ENCODE measurements at places on chromosomes 1 and 21. TPM values are rescaled to one million over a fixed set of nuclear protein-coding genes. Genes with fewer than 3 reads are reported as not detected.

EPHA10 gene
- polyA plus RNA-seq = not detected

- H3K36me3 ChIP-seq = peaks cover 43% of the 10 kb centered on the region
- peak overlapping the region; percentile 69 for H3K4me3 ChIP-seq
- H3K27ac ChIP-seq = peak overlapping the region; percentile 86
- peak; percentile 71 for DNase-seq
- H3K27me3 ChIP-seq = no peaks in the 10 kb centered on the region
These were observed 32.4 kb downstream of the EIF2D start for GRCh38 chr1:206579747-206580437.

GRCh38 chr1:227898502-227899140 lies 49.1 kb downstream of the WNT9A start:
- no peaks in the 10 kb centered on the region for H3K27me3 ChIP-seq
- no peaks in the 10 kb centered on the region for H3K36me3 ChIP-seq
- H3K4me3 ChIP-seq = no peak overlapping the region
- H3K4me1 ChIP-seq = no peaks in the 10 kb centered on the region
- no peak for DNase-seq
- no peak overlapping the region for H3K27ac ChIP-seq

MROH9 gene
- not detected for polyA plus RNA-seq

- no peak overlapping the region for H3K4me3 ChIP-seq
- no peak for DNase-seq
- H3K4me1 ChIP-seq = no peaks in the 10 kb centered on the region
- H3K27me3 ChIP-seq = peaks cover 23% of the 10 kb centered on the region
These were observed 22.2 kb downstream of the FOXD2 start for GRCh38 chr1:47460040-47460439.

ARHGAP29 gene
- not detected for polyA plus RNA-seq

CELA3A gene
- polyA plus RNA-seq = not detected

DNA sequence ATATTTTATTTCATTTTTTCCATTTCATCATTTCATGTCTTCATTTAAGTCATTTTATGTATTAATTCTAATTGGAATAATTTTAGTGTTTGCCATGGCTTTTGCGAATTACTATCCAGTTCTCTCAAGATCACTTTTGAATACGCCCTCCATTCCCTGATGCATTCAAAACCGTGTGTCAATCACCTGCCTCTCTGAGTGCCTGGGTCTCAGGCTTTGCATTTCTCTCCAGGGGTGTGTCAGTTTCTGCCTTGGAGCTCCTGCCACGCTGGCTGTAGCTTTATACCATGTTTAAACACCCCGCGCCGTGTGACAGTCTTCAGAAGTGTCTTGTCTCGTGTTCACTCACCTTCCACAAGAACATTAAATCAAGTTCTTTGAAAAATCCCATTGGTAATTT lies 7.4 kb upstream of the DNMT3L start:
- DNase-seq = no peak
- H3K27ac ChIP-seq = no peak overlapping the region
- H3K4me1 ChIP-seq = no peaks in the 10 kb centered on the region
- no peaks in the 10 kb centered on the region for H3K27me3 ChIP-seq
- H3K4me3 ChIP-seq = no peak overlapping the region

- H3K4me3 ChIP-seq = no peak overlapping the region
- H3K27me3 ChIP-seq = peaks cover 64% of the 10 kb centered on the region
- DNase-seq = no peak
- peaks cover 31% of the 10 kb centered on the region for H3K4me1 ChIP-seq
These were observed 7.9 kb downstream of the TCHH start for GRCh38 chr1:152107031-152107983.

GRCh38 chr1:85630493-85630892 lies 49.9 kb downstream of the CCN1 start:
- no peaks in the 10 kb centered on the region for H3K36me3 ChIP-seq
- H3K4me1 ChIP-seq = no peaks in the 10 kb centered on the region
- no peak overlapping the region for H3K27ac ChIP-seq
- no peak overlapping the region for H3K4me3 ChIP-seq
- DNase-seq = no peak
- no peaks in the 10 kb centered on the region for H3K27me3 ChIP-seq
